ENCODE measurements at places on chromosomes 6 and 20.

GRCh38 chr6:151044465-151045441, 179.3 kb downstream of the MTHFD1L start:
- DNase-seq = no peak

- DNase-seq = no peak
Observed at GRCh38 chr6:6006428-6007365, at the start of gene NRN1. TSS of gene NRN1 (minus strand) at chr6:6006925. CDS start at chr6:6006749, 176 bp downstream.

GRCh38 chr6:127618729-127619128, 41.8 kb downstream of the C6orf58 start:
- DNase-seq = no peak

DNA sequence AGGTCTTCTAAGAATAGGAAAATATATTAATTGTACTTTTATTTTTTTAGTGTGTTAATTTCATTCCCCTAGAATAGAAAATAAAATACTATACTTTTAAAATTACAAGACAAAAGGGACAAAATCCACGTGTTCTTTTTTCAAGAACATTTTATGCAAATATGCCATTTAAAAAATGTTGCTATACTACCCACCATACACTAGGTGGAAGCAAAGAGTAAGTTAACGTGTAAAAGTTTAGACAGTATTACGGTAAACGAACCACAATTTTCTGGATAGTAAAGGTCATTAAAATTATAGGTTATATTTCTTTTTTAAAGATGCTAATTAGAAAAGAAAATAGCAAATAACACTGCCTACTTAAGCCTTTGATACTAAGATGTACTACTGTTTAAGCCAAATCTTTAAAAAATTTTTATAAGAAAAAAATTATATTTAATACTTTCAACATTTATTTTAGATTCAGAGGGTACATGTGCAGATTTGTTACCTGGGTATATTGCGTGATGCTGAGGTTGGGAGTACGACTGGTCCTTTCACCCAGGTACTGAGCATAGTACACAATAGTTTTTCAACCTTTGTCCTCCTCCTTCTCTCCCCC, 287.6 kb downstream of the PHF3 start:
- DNase-seq = no peak

- DNase-seq = no peak
Observed at GRCh38 chr6:163414946-163415619, 565 bp downstream of the QKI start.

DNA sequence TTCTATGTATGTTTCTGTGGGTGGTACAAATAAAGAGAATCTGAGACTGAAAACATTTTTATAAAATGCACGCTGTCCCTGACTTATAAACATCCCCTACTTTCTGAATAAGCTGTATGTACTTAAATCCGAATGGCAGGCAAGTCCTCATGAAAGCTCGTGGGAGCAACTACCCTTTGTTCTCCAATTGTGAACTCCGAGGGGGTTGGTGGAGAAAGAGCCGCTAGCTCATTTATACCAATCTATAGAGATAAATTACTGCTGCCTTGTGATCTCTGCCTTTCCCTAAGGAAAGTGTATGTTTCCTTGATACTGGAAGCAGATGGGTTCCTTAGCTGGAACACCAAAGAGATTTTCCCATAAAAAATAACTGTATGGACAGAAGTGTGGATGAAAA, 84.5 kb downstream of the GJA10 start:
- DNase-seq = no peak

GRCh38 chr6:102458990-102459389, 1065.5 kb downstream of the GRIK2 start:
- DNase-seq = no peak

DNA sequence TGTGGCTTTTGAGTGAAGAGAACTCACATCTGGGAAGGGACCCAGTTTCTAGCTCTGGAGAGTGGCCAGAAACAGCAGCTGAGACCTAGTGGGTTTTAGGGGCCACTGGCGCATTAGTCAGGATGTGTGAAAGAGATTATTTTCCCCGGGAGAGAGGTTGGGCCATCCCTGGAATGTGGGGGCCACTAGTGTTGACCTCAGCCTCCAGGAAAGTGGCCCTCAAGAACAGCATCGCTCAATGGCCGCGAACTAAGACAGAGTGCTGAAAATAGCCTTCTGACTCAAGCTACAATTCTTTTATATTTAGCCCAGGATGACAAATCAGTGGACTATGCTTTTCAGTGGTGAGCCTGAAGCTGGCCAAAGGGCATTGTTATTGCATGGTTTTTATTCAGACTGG, 210.4 kb upstream of the RNF24 start:
- DNase-seq = no peak

DNA sequence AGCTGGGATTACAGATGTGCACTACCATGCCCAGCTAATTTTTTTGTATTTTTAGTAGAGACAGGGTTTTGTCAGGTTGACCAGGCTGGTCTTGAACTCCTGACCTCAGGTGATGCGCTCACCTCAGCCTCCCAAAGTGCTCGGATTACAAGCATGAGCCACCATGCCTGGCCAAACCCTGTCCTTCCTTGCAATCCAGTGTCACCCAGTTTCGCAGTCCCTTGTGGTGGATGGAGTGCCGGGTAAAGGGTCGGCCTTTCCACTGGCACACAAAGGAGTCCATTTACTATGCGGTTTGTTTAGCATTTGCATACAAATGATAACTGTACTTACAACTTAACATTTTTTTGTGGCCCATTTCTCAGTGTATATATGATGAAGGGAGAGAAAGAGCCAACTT, 99.3 kb upstream of the TIAM2 start:
- DNase-seq = no peak

GRCh38 chr6:105005451-105005850, 48.5 kb downstream of the LIN28B start:
- DNase-seq = no peak

- DNase-seq = no peak
Observed at GRCh38 chr20:39968495-39968894, 720.5 kb downstream of the MAFB start.

DNA sequence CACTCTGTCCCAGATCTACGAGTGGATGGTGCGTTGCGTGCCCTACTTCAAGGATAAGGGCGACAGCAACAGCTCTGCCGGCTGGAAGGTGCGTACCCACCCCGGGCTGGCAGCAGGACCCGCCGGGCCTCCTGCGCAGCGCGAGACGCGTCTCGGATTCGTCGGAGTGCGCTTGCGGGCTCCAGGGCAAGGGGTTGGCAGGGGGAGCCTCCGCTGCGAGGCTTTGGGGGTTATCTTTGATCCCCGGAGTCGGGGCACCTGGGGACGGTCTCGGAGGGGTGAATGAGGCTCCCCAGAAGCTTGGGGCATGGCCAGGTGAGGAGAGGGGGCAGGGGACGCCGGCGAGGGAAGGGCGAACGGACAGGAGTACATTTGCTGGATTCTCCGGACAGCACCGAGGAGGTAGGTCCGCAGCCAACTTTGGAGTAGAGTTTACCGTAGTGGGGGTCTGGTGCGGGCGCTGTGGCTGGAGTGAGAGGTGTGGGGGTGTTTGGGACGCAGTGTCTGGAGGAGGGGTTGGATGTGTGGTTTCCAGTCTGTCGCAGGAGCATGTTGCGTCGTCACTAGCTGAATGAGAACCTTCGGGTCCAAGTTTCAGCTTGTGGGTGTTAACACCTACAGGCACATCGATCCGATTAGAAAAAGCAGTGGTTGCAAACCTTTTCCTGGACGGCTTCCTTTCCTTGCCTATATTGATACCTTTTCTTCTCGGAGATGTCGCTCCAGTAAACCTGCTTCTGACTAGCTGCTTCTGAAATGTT, 1.2 kb downstream of the FOXO3 start:
- no peak for DNase-seq

GRCh38 chr6:55445648-55446204, 118.5 kb downstream of the GFRAL start:
- no peak for DNase-seq

GRCh38 chr6:150004783-150005717, 20.3 kb downstream of the RAET1L start:
- DNase-seq = peak; percentile 81

- no peak for DNase-seq
Observed at GRCh38 chr6:39973661-39974060, 39.4 kb upstream of the MOCS1 start.

DNA sequence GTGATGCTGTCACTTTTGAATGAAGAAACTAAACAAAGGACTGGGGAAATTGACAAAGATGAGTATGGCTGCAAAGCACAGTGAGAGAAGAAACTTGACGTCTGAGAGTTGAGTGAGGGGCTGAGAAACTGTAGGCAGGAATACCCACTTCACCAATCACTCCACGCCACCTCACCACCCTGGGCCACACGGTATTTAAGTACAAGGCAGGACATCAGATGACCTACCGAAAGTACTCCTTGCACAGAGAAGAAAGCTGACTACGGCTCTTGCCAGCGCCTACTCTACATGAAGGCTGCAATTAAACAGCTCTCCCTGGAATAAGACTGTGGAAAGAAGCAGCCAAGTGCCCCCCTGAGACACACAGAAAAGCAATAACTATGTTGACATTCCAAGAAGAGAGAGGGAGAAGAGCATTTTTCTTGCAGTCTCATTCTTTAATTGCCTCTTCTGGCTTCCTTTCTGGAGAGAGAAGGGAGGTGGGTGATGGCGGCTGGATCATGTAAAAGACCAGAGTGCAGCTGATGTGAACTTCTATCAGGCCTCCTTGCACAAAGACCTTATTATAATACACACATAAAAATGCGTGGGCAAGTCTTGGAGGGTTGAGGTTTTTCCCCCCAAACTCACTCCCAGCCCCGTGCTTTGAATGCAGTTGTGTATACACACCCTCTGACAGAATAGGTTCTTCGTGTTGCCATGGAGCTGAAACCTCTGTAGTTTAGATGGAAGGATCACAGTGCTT, 44.6 kb downstream of the HIVEP2 start:
- DNase-seq = no peak

GRCh38 chr6:145022199-145022796, 713.0 kb downstream of the EPM2A start:
- DNase-seq = no peak

DNA sequence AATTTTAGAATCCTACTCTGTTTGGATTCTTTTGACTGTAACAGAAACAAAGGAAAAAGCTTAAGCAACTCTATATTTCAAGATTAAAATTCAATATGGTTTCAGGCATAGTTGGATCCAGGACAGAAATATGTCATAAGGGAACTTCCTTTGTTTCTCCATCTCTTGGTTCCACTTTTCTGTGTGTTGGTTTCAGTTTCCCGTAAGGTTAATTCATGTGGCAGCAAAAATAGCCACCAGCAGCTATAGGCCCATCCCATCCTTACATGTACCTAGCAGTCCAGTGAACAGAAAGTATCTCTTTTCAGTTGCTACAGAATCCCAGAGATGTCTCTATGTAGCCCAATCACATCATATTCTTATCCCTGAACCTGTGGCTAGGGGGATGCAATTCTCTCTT, 8.8 kb upstream of the FAM8A1 start:
- no peak for DNase-seq

DNA sequence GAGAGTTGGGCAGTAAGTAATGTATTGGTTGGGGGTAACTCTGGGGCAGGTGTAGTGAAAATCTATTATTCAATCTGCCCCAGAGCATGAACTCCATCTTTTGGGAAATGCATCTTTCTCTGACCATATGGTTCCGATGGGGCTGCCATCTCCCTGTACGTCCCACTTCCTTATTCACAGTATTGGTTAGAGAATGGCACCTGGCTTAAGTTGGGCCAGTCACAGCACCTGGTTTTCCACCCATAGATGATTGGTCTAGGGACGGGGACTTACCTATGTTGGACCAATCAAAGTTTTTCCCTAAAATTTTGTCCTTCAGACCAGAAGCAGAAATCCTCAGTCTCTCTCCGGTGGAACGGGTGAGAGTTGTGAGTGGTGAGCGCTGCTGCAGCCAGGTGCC, 2.2 kb upstream of the RALY start:
- no peak for DNase-seq

DNA sequence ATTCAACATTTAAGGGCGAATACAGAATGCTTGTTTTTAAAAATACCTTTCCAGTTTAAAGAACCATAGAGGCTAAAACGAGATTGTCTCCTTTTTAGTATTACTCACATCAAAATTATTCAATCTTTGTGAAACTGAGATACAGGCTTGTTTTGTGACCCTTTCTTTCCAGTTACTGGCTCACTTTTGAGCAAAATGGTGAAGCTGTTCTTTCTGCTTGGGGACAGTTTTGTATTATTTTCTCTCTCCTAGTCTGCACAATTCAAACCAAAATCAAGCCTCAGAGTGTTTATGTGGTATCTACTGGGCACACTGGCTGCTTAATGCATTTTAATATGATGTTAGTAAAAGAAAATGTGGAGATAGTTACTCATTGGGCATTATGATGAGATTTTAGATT, 36.5 kb downstream of the HIVEP1 start:
- DNase-seq = no peak

DNA sequence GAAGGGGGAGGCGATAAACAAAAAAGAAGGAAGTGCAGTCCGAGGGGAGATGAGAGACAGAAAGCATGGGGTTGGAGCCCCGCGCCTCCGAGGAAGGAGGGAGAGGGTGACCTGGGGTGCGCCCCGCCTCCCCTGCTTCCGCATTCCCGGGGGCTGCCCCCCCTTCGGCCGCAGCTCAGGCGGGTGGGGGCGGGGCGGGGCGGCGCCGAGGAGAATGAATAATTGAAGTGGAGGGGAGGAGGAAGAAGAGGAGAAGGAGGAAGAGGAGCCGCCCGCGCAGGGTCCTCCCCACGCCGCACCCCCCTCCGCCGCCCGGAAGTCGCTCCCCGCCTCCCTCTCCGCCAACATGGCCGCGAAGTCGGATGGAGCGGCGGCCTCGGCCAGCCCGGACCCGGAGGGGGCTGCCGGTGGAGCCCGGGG, at the start of gene XKR7:
Gene XKR7 (plus strand): TSS at position 322 of the 420 bp plus-strand sequence. CDS start 25 bp downstream, at position 347.
- DNase-seq = no peak

DNA sequence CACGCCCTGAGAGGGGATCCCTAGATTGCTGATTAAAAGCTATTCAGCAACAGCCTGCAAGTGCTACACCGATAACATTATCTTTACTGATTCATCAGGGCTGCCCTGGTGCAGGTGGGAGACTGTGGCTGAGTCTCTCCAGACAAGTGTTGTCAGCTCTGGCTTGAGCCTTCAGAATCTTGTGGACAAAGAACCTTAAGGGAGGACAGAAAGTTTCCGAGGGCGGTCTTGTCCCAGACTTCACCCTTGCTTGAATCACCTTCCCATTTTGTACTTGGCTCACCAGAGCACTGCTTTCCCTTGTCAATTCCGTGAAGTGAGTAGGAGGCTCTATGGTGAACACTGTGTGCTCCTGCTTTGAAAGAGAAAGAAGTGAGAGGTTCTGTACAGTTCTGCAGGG, 88.6 kb upstream of the PCSK2 start:
- no peak for DNase-seq

DNA sequence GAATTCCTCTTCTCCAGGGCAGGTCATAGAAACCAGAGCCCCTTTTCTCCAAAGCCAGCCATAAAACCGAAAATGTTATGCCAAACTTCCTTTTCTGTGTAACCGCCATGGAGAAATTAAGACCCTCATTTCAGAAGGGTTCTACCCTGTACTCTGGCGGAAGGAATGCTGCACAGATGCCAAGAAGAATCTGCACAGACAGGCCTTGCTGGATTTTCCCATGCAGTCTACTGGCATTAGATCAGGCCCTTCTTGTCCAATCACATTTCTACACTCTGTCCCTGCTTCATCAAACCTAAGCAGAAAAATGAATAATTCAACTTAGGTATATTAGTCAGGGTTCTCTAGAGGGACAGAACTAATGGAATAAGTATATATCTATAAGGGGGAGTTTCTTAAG, 43.2 kb upstream of the MC3R start:
- DNase-seq = no peak

- no peak for DNase-seq
Observed at GRCh38 chr6:162708971-162709370, 18.6 kb downstream of the PRKN start.

GRCh38 chr6:54654381-54654780, 192.2 kb upstream of the FAM83B start:
- no peak for DNase-seq

GRCh38 chr6:8219352-8219943, 117.1 kb upstream of the EEF1E1 start:
- DNase-seq = peak; percentile 3

GRCh38 chr6:165266621-165267020, 42.8 kb downstream of the C6orf118 start:
- DNase-seq = no peak
